Foreskin keratinocyte (primary cell): ENCODE measurements at places on chromosomes 16 and 17. TPM values are rescaled to one million over a fixed set of nuclear protein-coding genes. Genes with fewer than 3 reads are reported as not detected.
A peak's percentile ranks its signal among the peaks of the same experiment; 100 is the strongest.

- DNase-seq: no peak
Measured at GRCh38 chr16:67530013-67530939, 1.6 kb downstream of the RIPOR1 start.

Gene CCT6B
- total RNA-seq: 0.48 and 0.60 TPM in 2 replicates

GRCh38 chr17:49783791-49784190 lies 4.7 kb upstream of the KAT7 start:
- no peak for DNase-seq

DNA sequence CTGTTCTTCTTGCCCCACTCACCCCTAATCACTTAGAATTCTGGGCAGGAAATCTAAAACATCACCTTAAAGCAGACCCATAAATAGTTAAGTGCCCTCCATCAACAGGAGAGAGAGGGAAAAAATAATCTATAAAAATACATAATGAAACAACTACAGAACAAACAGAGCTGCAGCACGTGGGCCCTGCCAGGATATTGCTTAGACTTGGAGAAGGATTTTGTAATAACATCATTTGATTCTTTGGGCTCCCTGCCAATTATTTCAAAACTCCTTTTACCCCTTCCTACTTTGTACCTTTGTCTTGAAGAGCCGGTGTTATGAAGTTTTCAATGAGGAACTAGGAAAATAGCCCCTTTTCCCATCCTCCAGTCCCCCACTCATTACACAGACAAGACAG lies 130.6 kb upstream of the TOX3 start:
- DNase-seq: no peak

Gene DNAJC7
- total RNA-seq: 96.5 and 102 TPM in 2 replicates

- no peak for DNase-seq
Measured at GRCh38 chr16:4803401-4803844, 990 bp upstream of the ROGDI start.

Gene KRT9
- 1.0 and 1.3 TPM in 2 replicates for total RNA-seq

Gene ESRP2
- 36.2 and 41.7 TPM in 2 replicates for total RNA-seq

Gene CHCT1
- not detected in 2 replicates for total RNA-seq

- DNase-seq: no peak
Measured at GRCh38 chr17:36641877-36642845, 40.8 kb downstream of the MRM1 start.

GRCh38 chr17:59695945-59696681 lies 11.1 kb downstream of the PTRH2 start:
- DNase-seq: no peak

Gene EMP2
- 30.8 and 31.7 TPM in 2 replicates for total RNA-seq

- DNase-seq: no peak
Measured at GRCh38 chr17:7667656-7668406, 17.1 kb downstream of the ATP1B2 start.

DNA sequence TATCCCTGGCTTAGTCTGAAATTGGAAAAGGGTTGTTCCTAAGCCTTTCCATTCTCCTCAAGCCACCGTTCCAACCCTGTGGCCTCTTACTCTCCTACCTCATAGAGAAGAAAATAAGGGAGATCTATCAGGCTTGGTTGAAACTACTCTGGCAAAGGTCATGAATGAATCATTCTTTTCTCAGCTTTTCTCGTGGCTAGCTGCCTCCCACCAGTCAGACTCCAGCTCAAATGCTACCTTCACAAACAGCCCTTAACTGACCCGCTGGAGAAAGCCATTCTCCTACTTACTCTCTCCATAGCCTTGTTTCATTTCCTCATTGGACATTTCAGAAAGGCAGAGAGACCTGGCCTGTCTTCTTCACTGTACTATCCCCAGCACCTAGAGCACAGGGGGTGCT lies 8.9 kb downstream of the MYH10 start:
- no peak for DNase-seq

DNA sequence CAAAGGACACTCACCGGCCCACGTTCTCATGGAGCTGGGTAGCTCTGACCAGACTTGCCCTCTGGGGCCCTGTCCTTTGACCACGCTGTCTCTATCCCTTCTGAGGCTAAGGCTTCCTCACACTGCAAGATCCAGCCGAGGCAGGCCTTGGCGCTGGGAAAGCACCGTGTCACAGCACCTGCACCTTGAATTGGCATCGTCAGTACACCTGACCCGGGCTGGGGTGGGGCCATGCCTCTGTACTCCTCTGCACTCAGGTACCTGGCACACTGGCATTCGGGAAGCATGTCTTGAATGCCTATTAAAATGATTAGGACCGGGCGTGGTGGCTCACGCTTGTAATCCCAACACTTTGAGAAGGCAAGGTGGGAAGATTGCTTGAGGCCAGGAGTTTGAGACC lies 6.0 kb downstream of the TBC1D24 start:
- DNase-seq: no peak

DNA sequence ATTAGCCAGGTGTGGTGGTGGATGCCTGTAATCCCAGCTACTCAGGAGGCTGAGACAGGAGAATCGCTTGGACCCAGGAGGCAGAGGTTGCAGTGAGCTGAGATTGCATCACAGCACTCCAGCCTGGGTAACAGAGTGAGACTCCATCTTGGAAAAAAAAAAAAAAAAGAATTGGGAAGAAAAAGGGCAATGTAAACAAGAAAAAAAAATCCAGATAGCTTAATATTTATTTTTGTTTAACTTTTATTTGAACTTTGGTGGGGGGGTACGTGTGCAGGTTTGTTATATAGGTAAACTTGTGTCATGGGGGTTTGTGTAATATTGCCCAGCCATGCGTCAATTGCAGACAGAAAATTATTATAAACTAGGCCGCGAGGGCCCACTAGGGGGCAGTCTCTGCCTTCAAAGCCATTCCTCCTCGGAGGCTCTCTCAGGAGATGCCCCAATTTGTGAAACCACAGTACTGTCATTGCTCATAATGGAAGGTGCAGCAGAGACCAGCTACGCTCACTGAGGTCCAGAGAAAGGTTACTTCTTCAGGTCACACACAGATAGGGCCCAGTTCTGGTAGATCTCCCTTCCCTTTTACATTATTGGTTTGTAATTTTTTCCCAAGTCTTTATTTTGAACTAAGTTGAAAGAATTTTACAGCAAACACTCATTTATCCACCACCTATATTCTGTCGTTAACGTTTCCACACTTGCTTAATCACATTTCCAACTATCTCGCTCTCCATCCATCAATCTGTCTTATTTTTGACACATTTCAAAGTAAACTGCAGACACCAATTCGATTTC lies 206.2 kb downstream of the PRKCB start:
- peak; percentile 30 for DNase-seq

DNA sequence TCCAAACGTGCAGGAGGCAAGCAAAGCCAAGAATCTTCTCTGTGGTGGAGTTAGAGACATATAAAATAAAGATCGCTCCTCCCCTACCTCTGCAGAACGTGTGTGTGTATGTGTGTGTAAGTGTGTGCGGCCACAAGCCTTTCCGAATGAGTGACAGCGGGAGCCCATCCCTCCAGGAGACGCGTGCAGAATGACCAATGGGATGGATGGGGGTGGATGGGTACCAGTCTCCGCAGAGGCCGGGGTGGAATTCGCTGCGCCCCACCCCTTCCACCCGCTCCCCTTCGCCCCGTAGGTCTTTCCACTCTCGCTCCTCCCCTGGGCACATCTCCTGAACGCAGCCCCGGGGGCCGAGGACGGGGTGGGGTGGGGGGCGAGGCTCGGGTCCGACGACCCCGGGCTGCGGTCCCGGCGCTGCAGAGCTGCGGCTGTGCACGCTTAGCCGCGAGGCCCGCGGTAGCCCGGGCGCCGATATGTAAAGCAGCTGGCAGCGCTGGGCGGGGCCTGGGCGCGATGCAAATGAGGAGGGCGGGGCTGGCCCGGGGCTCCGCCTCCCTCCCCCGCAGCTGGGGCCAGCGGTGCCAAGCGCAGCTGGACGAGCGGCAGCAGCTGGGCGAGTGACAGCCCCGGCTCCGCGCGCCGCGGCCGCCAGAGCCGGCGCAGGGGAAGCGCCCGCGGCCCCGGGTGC lies at the start of gene PRKCB:
TSS of gene PRKCB (plus strand) at position 594 of the 688 bp plus-strand sequence.
- peak; percentile 22 for DNase-seq

GRCh38 chr16:28085389-28086171 lies 22.1 kb upstream of the GSG1L start:
- DNase-seq: no peak

Gene TEX14
- total RNA-seq: 0.04 TPM in 1 of 2 replicates, not detected in the other

Gene HOXB13
- not detected in 2 replicates for total RNA-seq

DNA sequence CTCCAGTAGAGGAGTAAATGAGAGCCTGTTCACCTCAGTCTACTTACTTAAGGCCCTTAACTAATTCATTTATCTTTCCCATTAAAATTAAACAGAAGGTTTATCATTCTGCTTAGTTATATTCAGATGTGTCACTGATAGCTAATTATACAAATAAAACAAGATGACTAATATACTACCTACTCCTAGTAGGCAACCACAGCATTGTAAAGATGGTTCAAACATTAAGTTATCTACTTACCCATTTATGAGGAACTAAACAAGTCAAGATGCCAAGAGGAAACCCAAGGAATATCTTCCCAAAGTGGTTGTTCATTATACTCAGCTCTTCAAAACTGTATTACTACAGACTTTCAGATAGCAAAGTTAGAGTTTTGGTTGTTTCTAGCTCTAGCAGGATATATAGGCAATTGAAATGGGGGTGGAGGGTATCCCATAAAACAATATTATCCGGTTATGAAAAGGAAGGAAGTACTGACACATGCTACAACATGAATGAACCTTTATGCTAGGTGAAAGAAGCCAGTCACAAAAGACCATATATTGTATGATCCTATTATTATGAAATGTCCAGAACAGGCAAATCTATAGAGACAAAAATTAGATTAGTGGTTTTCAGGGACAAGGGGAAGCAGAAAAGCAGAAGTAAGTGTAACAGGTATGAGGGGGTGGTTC lies 56.5 kb downstream of the SPAG9 start:
- DNase-seq: peak; percentile 53

DNA sequence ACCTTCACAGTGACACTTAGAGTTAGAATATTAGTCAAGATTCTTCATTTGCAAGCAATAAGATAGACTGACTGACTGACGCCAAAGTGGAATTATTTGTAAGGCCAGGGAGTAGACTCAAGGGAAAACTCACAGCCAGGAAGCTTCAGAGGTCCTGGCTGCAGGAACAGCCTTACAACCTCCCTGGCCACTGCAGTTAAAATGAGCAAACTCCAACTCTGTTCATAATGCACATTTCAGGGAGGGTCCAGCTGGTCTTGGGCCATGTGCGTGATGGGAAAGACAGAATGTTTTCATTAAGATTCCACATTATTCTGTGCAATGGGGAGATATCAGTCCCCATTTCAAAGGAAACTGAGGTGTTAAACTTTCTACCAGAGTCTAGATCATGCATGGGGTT lies 9.9 kb downstream of the CAPNS2 start:
- DNase-seq: no peak

GRCh38 chr16:77579351-77579891 lies 142.9 kb upstream of the NUDT7 start:
- no peak for DNase-seq

DNA sequence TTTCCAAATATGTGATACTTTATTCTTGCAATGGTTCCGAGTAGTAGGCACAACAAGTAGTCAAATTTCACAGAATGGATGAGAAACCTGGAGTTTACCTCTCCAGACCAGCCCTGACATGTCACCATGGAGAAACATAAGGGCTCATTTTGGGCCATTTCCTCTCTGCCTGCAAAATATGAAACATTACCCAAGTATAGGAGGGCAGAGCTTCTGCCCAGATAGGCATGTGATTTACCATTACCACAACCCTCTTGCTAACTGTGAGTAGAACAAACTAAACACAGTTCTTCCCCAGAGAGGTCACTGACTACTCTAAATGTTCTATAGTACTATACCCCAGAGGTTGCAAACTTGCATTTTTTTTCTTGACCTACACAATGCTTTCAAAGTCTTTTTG lies 15.7 kb upstream of the KPNB1 start:
- peak; percentile 53 for DNase-seq

Gene TBC1D3E
- total RNA-seq: not detected in 2 replicates

Gene ZG16
- not detected in 2 replicates for total RNA-seq

GRCh38 chr16:89476811-89477261 lies 13.5 kb downstream of the ANKRD11 start:
- DNase-seq: peak; percentile 86

- no peak for DNase-seq
Measured at GRCh38 chr17:61058066-61058465, 341.6 kb upstream of the TBX2 start.
